NAMALWA (cell line): ENCODE measurements at places on chromosomes 12 and 14.

GRCh38 chr14:46999661-47000060, 348.1 kb upstream of the RPL10L start:
- DNase-seq: no peak

DNA sequence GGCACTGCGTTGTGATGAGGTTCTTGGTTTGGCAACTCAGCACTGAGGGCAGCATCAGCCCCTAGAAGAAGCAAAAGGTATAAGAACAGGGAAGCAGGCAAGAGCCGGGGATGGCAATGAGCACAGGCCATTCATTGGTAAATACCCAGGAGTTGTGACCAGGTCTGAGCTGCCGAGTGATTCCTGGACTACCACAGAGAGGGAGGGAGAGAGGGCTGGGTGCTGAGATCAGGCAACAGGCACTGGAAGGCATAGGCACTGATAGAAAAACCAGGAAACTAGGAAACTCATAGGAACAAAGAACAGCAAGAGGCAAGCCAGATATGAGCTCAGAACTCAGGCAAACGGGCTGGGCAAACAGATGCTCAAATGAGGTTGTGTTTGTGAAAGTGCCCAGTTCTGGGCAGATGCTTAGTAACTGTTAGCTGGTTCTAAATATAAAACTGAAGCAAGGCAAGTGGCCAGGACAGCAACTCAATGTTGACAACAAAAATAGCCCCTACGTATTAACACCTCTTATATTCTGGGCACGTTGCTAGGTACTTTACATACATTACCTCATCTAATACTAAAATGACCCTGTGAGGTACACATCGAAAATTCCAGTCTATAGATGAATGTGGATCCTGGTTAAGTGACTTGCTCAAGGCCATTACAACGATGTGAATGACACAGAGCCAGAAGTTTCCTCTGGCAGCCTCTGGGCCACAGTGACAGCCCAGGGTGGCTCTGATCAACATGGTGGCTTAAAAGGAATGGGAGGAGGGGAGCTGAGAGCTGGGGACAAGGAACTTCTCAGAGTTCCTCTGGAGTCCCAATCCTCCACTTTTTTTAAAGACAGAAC, 121.1 kb downstream of the PRMT8 start:
- DNase-seq: no peak

DNA sequence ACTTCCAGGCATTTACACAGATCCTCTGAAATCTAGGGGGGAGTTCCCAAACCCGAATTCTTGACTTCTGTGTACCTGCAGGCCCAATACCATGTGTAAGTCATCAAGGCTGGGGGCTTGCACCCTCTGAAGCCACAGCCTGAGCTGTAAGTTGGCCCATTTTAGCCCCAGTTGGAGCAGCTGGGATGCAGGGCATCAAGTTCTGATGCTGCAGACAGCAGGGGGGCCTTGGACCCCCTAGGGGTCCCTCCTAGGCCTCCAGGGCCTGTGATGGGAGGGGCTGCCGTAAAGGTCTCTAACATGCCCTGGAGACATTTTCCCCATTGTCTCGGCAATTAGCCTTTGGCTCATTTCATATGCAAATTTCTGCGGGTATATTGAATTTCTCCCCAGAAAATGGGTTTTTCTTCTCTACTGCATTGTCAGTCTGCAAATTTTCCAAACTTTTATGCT, 59.5 kb downstream of the LRIG3 start:
- DNase-seq: no peak

DNA sequence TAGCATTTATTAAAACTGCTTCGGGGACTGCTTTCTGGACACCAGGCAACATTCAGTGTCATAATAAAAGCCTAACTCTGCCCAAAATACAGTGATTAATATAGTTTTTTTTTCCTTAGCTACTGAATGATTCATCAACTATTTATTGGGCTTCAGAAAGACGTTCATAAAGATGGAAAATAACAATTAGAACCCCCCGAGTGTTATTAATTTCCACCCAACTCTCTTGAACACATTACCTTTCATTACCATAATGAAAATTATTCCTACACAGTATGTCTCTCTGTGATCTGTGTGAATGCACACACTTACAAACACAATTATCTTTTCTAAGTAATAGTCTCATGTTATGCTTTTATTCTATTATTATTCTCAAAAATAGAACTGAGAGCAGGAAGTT, 473.0 kb downstream of the ADAMTS20 start:
- no peak for DNase-seq

GRCh38 chr14:96666088-96666487, 131.1 kb upstream of the VRK1 start:
- DNase-seq: peak; percentile 21

- DNase-seq: no peak
These were observed 22.2 kb downstream of the TMEM30B start for GRCh38 chr14:61258985-61259384.

DNA sequence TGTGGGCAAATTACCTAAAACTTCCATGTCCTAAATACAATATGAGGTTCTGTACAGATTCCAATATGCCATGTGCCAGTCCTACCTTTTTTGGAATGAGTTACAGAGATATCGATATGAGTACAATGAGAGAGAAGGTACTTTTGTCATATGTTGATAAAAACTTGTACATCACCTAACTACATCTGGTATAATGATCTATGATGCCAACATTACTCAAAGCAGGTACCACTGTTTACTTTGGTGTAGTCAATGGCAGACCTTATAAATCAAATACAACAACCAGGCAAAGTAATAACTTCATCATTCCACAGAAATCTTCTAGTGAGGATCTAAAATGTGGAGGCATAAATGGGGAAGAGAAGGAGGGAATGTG, 12.7 kb downstream of the TEP1 start:
- no peak for DNase-seq

GRCh38 chr12:16359512-16360491, 12.4 kb downstream of the MGST1 start:
- DNase-seq: peak; percentile 70

- DNase-seq: peak; percentile 89
These were observed 24.8 kb downstream of the CLECL1 start for GRCh38 chr12:9707864-9708808.

DNA sequence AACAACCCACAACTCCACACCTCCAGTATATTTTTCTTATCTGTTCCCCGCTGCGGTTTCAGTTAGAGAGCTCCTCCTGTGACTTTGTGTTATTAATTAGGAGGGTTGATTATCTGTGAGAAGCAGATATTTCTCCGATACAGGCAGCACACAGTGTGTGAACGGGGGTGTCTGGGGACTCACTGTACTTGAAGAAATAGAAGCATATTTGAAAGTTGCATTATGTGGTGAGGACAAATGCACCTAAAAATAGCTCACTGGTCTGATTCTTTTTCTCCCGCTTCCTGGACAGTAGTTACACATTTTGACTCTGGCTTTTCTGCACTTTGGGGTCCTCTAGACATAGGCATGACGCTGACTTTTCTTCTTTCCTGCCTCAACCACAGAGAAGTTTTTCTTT, 277.7 kb downstream of the VRK1 start:
- no peak for DNase-seq

DNA sequence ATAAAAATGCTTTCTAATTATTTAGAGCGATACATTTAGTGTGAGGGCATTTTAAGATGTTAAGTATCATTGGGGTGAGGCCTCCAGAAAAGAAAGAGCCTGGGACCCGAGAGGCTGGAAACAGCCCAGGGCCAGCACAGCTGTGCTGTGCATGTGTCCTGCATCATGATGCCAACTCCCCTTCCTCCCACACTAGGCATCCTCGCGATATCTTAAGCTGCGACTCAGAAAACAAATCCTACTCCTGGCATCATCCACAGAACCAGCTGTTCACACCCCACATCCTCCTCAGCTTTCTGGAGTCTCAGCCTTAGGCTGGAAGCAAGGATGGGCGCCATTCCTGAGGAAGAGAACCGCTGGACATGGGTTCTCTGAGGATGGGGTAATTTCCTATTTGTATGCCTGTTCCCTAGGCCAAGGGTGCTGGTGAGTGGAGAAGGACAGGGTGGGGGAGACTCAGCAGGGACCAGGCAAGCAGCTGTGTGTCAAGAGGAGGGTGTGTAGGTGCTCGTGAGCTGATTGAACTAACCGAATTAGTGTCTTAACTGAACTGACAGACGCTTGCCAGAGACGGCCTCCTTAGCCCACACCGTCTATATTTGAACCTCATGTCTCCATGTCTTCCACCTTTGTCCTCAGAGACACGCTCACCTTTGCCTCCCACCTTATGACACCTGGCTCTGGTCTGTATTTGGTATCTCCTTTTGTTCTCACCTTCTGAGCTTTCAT, 15.6 kb upstream of the MCRS1 start:
- no peak for DNase-seq

DNA sequence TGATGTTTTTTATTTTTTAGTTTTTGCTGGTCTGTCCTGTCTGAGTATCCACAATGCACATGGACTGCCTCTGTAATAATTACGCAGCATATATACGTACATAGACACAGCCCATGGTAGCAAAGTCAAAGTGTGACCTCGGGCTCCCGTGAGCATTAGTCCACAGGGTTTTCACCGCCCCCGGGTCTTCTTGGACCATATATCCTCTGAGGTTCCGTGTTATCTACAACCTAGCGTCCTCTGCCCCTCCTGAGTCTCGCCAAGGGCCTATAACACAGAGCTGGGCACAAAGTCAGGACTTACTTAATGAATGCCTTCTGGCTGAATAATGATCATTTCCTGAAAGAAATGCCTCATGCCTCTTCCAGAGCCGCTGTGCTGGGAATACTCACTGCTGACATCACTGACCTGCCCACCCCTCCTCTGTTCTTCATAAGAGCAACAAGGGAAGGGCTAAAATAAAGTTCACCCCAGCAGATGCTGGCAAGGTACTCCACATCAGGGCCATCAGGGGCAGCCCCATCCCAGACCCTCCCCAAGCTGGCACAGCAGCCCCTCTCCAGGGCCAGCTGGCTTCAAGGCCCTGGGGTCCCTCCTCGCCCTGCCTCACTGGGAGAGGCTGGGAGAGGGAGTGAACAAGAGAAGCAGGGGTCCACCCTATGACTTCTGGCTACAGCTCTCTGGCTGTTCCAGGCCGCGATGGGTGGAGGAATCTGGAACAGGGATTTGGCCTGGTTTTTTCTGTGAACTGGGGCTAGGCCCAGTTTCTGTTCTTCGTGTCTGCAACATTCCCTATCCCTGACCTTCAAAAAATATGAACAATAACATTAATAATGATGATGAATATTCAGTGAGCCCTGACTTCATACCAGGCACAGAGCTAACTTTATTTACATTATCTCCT, 7.9 kb downstream of the HDAC7 start:
- peak; percentile 36 for DNase-seq

DNA sequence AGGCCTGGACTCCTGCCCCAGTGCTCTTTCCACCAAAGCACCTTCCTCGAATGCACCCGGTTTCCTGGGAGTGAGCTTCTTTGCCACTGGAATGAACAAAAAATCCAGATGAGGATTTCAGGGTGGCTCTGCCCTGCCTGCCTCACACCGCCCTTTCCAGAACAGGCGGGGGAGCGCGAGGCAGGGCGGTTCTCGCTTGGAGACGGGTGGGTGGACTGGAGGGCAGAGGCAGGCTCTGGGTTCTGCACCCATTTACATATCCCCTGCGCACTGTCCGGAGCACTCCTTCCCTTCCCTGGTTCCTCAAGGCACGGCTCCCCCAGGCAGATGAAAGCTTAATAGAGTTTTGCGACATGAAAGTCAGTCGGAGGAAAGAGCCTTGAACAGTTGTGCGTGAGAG, 69.7 kb upstream of the DLK1 start:
- DNase-seq: no peak

DNA sequence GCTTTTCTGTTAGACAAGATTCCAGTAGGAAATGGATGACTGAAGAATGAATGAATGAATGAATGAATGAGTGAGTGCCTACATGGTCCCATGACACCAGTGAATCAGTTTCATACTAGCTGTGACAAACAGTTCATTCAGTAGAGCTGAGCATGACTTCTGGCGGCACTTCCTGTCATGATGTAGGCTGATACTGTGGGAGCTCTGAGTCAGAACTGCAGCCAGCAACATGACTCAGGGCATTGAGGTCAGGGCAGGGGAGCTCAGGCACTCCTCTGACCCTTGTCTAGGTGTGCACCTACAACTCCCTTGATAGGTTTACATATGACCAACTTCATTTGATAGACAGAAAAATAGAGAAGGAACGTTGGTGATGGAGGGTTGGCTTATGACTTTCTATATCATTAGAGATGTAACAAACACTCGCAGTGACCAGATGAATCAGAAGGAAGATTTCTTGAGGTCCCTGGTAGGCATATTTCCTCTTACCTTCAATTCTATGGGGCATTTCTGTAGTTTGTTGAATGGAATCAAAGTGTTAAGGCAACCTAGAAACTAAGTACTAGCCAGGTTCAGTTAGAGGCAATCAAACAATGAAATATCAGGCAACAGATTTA, 139.3 kb upstream of the ARHGAP5 start:
- DNase-seq: peak; percentile 4

DNA sequence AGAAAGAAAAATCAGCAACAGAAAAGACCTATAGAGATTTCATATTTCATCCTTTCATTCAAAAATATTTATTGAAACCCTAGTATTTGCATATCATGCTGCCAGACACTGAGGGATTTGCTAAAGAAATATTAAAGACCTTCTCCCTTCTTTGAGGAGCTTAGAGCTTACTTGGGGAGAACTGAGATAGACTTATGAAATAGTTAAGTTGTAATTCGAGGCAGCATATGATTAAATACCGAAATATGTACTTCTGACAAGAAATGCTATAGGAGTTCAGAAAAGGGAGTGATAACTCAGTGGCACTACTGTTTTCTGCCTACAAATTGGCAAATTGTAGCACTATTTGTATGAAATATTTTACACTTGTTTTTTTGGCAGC, 59.1 kb downstream of the PLXNC1 start:
- no peak for DNase-seq

DNA sequence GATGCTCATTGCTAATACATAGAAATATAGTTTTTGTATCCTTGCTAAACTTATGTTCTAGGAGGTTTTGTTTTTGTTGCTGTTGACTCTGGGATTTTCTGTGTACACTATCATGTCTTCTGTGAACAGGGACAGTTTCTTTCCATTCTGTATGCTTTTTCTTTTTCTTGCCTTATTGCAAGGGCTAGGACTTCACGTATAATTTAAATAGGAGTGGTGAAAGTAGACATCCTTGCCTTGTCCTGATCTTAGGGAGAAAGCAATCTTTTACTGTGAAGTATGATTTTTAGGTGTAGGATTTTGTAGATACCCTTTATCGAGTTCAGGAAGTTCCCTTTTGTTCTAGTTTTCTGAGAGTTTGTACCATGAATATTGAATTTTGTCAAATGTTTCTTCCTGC, 1.5 kb upstream of the EIF2B2 start:
- no peak for DNase-seq

GRCh38 chr14:68779761-68780323, 13.0 kb downstream of the ZFP36L1 start:
- no peak for DNase-seq

DNA sequence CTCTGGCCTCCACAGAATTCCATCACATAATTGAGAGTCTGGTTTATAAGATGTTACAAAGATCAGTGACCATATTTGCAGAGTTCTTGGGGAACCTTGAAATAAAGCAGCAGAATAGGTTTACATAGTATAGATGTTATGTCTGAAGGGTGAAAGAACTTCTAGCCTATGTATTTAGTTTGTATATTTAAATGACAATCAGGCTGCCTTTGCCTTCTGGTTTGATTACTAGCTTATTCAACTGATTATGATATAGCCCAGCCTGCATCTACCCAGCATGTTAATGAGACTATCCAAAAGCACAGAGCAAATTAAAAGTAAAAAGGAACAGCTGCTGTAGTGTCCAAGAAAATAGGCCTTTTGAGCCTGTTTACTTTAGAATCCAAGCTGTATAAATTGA, 85.3 kb downstream of the APAF1 start:
- DNase-seq: no peak

- DNase-seq: no peak
These were observed 508.2 kb upstream of the ATP2B1 start for GRCh38 chr12:90216815-90217214.

- no peak for DNase-seq
These were observed 48.9 kb upstream of the RIN3 start for GRCh38 chr14:92464716-92465115.
